ENCODE measurements at places on chromosomes 3 and 15. TPM values are rescaled to one million over a fixed set of nuclear protein-coding genes. Genes with fewer than 3 reads are reported as not detected.

DNA sequence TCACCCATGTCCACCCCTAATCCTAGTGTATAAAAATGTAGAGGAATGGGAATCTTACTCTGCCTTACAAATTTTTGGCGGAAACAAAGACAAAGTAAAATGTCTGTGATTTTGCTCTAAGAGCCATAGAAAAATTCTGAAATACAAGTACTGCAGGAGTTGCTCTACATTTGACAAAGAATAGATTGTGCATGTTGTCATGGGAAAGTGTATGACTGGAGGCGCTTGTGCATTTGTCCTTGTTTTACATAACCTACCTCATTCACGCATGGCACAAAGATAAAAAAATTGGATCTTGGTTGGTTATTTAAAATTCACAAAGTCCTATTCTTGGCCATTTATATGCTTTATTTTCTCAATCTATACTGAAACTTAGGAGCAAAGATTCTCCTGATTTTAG, 2.0 kb upstream of the TUSC7 start:
- DNase-seq: no peak

- DNase-seq: no peak
Measured at GRCh38 chr3:27802425-27802824, 80.3 kb upstream of the EOMES start.

DNA sequence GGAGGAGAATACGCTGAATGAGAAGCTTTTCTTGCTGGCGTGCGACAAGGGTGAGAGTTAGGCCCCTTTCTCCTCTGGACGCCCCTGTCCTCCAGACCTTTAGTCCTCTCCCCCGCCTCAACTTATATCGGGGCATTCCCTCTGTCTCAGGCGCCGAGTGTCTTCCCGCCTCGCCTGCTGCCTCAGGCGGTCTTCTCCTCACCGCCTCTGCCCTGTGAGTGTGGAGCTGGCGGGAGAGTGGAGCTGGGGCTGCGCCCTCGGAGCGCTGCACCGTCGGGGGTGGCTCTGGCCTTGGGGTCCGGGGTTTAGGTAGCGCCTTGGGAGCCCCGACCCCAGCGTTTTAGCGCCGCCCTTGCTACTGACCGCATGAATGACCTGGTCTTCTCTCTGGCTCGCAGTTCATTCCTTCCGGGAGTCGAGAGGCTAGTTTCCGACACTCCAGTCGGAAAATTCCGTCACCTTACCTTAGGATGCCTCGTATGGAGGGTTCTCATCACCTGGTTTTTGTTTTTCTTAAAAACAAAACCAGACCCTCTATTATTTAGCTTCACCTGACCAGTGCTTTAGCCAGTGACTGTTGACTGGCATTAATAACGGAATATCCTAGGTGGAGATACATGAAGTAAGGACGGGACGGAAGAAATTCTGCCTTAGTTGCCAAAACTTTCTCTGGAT, 985 bp downstream of the TRPC1 start:
- peak; percentile 30 for DNase-seq

GRCh38 chr15:50810128-50810527, 44.6 kb upstream of the SPPL2A start:
- no peak for DNase-seq

GRCh38 chr3:31014317-31015040, 120.0 kb upstream of the GADL1 start:
- peak; percentile 43 for DNase-seq

- DNase-seq: no peak
Measured at GRCh38 chr3:9199775-9200174, 49.7 kb downstream of the SRGAP3 start.

DNA sequence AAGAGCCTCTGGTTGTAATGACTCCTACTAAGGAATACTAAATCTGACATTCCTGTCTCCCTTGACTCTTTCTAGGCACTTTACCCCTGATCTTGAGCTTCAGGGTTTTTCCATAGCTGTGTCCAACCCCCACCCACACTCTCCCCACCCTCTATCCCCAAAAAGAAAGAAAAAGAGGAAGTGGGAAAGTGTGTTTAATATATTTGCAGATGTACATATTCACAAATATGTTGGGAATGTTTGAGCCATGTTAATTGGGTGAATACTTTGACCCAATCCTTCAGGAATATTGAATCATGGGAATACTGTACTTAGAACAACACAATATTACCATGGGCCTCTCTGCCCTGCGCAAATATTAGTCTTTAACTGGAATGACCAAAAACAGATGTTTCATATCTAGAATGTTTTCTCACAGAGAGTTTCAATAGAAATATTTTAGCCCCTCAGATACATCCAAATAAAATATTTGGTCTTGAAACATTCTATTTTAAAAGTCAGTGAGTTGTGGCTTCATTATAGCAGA, 19.8 kb upstream of the PFN2 start:
- DNase-seq: no peak

The TICRR gene
- total RNA-seq: 0.65 TPM

The LMAN1L gene
- not detected for total RNA-seq

The LRRC31 gene
- total RNA-seq: 1.2 TPM

The RTP4 gene
- total RNA-seq: 1.1 TPM

The THPO gene
- total RNA-seq: 0.35 TPM

Data from renal cortical epithelial cell (primary cell).